ENCODE measurements at places on chromosomes 2 and 18. TPM values are rescaled to one million over a fixed set of nuclear protein-coding genes. Genes with fewer than 3 reads are reported as not detected.

GRCh38 chr2:220489121-220489520, 861.7 kb downstream of the SLC4A3 start:
- DNase-seq = no peak

GRCh38 chr2:11676640-11677039, 6.6 kb upstream of the NTSR2 start:
- DNase-seq = no peak

DNA sequence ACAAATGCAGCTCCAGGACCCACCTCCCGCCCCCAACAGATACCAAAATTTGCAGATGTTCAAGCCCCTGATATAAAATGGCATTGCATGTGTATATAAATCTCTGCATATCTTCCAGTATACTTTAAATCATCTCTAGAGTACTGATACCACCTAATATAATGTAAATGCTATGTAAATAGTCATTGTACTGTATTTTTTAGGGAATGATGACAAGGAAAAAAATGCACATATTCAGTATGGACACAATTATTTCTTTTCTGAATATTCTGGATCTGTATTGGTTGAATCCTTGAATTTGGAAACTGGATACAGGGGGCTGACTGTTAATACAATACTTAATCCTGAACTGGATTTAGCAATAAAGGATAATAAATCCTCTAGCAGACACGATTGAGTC, 67.7 kb downstream of the FRZB start:
- no peak for DNase-seq

- no peak for DNase-seq
These were observed 27.2 kb upstream of the FBLN7 start for GRCh38 chr2:112110966-112111365.

CTDP1 gene
- 45.5 TPM for total RNA-seq

DNA sequence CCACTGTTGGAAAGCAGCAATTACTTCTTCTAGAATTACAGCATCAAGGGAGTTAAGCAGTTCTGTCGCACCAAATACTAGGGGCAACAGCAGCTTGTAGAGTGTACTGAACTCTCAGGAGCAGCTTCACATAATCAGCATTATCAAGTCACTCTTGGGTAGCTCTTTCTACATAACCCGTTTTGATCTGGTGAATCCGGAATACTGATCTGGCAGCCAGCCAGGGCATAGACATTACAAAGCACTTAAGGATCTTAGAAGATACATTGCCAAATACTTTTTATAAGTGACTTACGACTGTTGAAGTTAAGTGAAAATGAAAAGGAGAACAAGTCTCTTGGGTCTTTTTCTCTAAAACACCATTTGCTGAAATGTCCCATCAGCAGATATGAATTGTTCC, 73.2 kb upstream of the NETO1 start:
- DNase-seq = peak; percentile 34

DNA sequence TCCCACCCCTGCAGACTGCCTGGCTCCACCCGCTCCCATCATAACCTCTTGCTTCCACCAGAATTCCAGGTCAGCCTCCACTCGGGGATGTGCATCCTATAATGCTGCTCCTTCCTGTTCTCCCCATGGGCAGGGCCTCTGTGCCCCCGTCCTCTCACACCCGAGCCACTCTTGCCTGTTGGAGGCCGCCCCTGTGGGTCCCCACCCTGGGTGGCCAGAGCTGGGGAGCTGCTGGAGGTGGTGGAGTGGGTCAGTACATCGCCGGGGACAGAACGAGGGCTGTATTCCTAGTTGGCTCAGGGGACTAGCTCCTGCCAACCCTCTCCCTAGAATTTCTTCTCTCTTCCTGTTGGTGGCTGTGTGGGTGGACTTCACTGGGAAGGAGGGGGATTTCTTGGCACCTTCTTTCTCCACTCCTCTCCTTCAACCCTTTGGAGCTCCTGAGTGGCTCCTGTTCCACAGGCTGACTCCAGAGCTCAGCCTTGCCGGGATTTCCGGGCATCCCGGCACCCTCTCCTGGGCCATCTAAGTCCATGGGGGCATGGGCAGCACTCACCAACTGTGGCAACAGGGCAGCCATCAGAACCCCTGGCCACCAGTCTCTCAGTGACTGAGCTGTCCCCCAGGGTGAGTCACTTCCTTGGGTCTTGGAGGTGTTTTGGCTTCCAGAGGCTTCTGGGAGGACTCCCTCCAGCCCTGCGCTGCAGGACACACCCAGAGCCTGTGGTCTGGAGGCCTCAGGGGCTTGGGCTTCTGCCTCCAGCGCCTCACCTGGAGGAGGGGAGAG, 88.2 kb upstream of the MCFD2 start:
- DNase-seq = no peak

DNA sequence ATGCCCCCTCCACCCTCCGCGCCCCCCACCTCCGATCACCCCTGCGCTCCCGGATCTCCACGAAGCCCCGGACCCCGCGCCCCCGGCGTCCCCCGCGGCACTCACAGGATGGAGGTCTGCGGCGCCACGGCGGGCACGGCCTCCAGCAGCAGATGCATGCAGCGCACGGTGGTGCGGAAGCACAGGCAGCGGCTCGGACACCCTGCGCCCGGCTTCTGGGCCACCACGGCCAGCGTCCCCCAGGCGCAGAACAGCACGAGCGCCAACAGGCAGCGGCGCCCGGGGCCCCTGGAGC, 217 bp downstream of the PXDN start:
- no peak for DNase-seq

PHOSPHO2 gene
- 3.2 TPM for total RNA-seq

HNRNPA3 gene
- 336 TPM for total RNA-seq

TMEFF2 gene
- total RNA-seq = not detected

DNA sequence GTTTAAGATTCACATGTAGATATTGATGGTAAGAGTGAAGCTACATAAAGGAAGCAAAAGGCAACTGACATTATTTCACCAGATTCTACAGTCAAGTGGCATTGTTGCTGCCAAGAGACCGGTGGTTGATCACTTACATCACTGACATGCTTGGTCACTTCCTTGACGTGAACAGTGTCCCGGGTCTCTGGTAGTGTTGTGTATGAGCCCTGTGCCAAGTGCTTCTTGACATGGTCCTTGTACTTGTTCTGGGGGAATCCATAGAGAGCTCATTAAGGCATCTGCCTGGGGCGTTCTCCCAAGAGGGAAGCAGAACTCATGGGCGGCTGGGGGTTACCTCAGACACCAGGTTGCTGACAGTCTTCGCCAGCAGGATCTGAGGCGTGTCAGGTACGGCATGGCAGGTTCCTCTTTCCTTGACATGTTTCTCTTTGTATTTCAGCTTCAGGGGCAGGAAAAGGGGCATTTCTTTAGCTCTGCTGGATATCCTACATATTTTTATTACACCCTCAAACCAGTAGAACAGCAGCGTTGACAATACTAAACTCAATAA, 116.2 kb downstream of the RIF1 start:
- DNase-seq = no peak

GRCh38 chr18:26649193-26649543, 100.8 kb upstream of the KCTD1 start:
- no peak for DNase-seq

DNA sequence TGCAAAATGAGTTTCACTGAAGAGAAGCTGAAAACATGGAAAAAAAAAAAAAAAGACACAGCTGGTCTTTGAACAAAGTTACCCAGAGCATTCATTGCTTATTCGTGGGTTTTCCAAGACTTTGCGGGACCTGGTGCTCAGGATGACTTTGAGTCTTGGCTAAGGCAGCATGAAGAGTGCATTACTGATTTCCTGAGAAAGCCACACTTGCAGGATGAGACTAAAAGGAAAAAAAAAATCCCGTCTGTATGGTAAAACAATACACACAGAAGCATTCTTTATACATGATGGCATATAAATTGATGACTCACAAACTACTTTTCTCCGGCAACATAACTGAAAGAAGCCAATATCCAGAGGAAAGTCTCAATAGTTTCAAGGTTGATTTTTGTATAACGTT, 195.4 kb downstream of the SPP2 start:
- no peak for DNase-seq

DNA sequence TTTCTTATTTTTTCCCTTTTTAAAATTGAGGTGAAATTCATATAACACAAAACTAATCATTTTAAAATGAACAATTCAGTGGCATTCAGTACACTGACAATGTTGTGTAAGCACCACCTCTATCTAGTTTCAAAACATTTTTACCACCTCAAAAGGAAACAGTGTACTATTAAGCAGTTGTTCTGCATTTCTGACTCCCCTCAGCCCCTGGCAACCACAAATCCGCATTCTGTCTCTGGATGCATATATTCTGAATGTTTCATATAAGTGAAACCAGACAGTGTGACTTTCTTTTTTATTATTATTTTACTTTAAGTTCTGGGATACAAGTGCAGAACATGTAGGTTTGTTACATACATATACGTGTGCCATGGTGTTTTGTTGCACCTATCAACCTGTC, 19.2 kb upstream of the TANK start:
- DNase-seq = peak; percentile 66

GRCh38 chr2:74155830-74156229, 8.1 kb upstream of the BOLA3 start:
- no peak for DNase-seq

LRRFIP1 gene
- total RNA-seq = 216 TPM

- no peak for DNase-seq
These were observed 76.7 kb downstream of the XDH start for GRCh38 chr2:31337860-31338259.

DNA sequence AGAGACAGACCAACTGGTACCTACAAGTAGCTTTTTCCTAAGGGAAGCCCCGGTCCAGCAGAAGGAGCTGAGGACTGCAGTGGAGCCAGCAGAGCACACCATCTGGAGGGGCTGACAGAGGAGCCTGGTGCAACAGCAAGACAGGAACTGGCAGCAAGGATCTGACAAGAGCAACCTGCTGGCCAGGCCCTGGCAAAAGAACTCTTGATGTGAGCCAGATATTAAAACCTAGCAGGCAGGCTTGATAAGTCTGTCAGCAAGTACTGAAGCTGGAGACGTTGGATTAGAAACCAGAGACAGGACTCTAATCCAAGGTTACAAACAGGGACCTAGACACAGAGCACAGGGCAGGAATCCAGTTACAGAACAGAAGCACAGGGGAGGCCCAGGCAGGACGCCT, 260.7 kb upstream of the MGAT5 start:
- DNase-seq = no peak

DNA sequence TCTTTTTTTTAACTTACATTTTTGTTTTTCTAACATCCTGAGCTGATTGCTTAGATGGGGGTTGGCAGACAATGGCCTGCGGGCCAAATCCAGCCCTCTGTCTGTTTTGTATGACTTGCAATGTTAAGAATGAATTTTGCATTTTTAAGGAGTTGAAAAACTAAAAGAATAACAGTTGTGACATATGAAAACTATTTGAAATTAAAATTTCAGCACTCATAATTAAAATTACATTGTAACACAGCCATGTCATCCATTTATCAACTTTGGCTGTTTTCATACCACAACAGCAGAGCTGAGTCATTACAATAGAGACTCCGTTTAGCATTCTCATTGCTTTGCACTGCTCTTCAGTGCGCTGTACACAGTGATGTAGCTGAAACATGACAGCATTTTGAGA, 94.1 kb upstream of the MC4R start:
- DNase-seq = no peak

DNA sequence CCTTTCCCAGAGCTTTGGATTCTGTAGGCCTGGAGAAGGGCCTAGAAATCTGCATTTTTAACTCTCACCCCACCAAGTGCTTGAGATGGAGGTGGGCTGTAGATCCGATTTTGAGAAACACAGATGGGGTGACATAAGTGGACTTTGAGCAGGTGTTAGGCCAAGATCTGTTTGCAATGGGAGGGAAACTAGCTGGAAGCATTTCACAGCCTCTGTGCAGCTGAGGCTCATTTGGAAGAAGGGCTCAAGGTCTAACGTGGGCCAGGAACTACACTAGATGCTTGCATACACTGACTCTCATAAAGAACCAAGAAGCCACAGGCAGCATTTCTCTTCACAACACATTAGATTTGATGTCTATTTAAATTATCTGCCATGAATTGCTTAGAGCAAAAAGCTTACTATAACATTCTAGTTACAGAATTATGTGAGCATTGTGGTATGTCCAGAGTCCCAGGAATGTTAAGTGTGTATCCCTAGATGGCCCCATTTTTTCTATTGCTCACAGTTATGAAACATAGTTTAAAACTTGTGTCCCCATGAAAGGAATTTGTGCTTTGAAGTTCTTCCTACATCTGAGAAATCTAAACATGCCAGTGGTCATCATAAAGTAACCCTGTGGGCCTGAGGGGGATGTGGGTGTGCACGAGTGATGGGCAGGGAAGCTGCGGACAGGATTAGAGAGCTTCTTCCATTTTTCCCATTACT, 77.2 kb downstream of the CD28 start:
- peak; percentile 46 for DNase-seq

GRCh38 chr2:109272461-109272860, 143.5 kb downstream of the SH3RF3 start:
- DNase-seq = no peak

RNF152 gene
- 0.92 TPM for total RNA-seq

All from activated CD4-positive, alpha-beta T cell treated with anti-CD3 and anti-CD28 coated beads, Interleukin-2, amount 10 ng/mL, durations not matched to agents 24 days and 14 days (primary cell).